Posterior cingulate gyrus (tissue), 11 donors: ENCODE measurements at places on chromosomes 11 and 22.

DNA sequence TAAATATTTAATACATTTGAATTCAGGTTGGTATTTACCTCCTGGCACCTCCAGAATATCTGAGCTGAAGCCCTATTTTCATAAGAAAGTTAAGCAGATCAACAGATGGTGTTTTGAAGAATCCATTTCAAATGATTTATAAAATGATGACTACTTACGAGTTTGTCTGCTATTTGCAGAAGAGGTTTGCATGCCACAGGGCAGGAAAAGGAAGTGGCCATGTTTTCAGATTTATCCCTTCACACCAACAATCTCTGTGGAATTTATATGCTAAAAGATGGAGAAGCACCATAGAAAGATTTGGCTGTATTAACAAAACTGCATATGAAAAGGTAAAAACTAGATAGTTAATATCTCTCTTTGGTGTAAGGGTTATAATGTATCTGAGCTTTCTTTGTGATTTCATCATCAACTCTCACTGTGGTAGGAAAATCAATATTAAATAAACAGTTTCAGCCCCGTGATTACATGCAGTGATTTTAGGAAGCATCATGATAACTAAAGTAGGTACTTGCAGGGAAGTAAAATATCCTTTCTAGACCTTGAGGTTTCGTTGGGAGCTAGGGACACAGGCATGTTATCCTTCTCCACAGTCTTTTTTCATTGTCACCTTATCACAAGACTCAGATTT lies 2.6 kb downstream of the BMAL1 start:
- no peak for DNase-seq

DNA sequence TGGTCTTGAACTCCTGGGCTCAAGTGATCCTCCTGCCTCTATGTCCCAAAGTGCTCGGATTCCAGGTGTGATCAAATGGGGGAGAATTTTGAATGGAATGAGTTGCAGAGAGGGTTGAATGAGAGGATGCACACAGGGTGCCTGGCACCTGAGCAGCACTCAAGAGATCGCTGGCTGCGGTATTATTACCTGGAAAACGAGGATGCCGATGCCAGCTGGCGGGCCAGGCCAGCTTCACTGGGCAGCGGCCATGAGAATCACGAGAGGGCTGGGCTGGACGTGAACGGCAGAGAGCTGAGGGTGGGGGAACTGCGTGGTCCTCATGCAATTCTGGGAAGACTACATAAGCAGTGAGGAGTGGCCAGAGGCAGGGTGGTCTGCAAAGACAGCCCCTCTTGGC lies 2.9 kb downstream of the MGAT3 start:
- no peak for DNase-seq

GRCh38 chr11:46429717-46430116 lies 38.1 kb upstream of the CHRM4 start:
- DNase-seq: no peak

- peak; percentile 25 for DNase-seq
Observed at GRCh38 chr11:96001037-96001436, 77.1 kb upstream of the MTMR2 start.

GRCh38 chr11:44507896-44508445 lies 57.5 kb upstream of the CD82 start:
- no peak for DNase-seq

DNA sequence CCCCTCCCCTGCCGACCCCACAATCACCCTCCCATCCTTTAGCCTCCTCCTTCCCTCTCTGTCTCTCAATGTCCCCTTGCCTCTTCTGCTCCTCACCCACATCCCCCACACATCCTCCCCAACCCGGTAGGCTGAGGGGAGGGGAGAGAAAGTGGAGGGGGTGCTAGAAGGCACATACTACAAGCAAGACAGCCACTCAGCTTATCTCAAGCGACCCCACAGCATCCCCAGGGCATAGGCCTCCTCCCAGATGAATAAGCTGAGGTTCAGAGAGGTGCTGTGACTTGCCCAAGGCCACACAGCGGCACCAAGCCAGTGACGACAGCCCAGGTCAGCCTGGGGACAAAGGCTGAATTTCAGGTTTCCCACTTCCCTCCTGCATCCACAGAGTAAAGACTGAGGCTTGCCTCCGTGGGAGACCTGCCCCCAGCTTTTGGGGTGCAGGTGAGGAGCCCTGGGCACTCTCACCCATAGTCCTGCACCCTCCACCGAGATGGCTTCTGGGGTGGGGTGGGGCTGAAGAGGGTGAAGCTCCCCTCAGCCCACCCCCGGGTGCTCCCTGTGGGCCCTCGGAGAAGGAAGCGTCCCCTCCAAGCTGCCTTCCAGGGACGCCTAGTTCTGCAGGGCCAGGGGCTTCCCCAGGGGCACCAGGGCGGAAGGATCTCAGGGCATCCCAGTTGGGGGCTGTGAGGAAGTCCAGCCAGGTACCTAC lies 511 bp downstream of the RAC2 start:
- DNase-seq: no peak

- DNase-seq: no peak
Observed at GRCh38 chr11:61571869-61572268, 9.0 kb downstream of the SYT7 start.

DNA sequence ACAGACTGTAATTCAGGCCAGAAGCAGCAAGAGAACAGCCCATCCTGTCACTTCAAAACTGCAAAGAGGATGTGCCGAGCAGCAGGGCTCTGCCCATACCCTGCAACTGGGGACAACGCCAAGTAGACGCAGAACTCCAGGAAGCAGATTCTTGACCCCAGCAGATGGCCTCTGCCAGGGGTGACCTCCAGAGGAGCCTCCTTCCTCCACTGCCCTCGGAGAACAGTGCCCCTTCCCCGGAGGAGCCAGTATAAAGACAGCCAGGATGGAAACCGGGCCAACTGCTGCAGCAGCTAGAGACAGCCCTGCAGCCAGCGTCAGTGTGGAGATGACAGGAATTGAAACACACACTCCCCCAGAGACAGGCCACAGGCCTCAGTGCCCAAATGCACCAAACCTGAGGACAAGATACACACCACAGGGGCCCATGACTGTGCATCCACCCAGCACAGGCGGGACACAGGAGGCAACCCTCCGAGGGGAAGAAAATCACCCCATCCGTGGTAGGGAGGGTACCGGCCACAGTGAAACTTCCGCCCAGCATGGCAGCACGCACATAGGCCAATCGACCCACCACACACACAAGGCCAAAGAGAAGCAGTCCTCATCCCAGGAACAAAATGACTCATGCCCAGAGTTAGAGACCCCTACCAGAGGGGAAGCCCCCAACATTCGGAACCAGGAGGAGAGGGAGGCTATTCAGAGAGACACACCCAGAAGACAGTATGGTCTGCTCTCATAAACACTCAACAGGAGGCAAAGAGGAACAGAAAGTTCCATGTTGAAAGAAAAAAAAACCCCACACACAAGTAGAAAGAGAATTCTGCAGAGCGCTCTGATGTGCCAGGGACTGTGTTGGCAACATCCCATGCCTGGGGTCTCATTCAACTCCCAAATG lies 5.6 kb downstream of the AHNAK start:
- DNase-seq: peak; percentile 80

- no peak for DNase-seq
Observed at GRCh38 chr22:33389936-33390335, 331.8 kb upstream of the SYN3 start.

- DNase-seq: no peak
Observed at GRCh38 chr11:124793466-124794278, 6.5 kb downstream of the MSANTD2 start.

DNA sequence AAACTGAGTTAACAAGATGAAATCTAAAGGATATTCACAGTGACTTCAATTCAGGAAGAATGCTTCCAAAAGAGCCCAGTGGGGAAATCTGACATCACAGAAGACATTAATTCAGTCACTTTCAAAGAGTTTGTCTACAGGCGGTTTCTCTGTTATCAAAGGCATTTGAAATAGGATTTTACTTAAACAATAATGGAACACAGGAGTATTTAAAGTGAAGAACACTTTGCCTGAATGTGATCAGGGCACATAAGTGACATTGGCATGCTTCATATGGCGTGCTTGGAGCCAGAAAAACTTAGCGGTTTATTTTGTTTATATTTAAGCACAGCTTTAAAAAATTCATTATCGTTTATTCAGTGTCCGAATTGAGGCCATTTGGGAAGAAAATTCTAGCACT lies 52.9 kb downstream of the PANX1 start:
- DNase-seq: no peak

GRCh38 chr11:92533657-92534335 lies 309.2 kb downstream of the FAT3 start:
- DNase-seq: no peak

GRCh38 chr11:34280945-34281872 lies 76.6 kb downstream of the ABTB2 start:
- DNase-seq: no peak

DNA sequence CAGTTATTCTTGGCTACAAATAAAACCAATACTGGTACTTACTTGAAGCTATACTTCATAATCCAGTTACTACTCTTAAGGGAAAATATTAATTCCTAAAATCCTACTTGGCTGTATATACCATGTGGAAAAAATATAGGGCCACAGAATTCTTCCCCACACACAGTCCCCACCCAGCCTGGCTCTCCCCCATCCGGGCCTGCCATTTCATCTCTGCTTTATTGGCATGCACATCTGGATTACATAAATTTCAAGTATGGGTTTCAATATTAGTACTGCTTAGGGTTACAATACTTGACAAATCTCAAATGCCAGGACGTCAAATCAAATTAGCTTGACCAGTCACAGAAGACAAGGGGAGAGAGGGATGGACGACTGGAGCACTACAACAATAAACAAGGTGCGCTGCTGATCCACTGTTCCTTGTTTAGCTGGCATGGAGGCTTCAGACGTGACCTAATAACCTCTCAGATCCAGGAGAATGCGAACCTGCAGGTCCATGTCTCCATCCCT lies 81.4 kb downstream of the ABTB2 start:
- no peak for DNase-seq

- no peak for DNase-seq
Observed at GRCh38 chr11:84372381-84372950, 1086.3 kb upstream of the CCDC90B start.

GRCh38 chr11:117750357-117750756 lies 46.7 kb downstream of the DSCAML1 start:
- DNase-seq: no peak

- DNase-seq: no peak
Observed at GRCh38 chr11:8863838-8864237, 47.2 kb upstream of the AKIP1 start.

GRCh38 chr11:11250470-11250869 lies 102.6 kb downstream of the CSNK2A3 start:
- no peak for DNase-seq

GRCh38 chr22:34567367-34567766 lies 498.6 kb upstream of the ISX start:
- DNase-seq: no peak

DNA sequence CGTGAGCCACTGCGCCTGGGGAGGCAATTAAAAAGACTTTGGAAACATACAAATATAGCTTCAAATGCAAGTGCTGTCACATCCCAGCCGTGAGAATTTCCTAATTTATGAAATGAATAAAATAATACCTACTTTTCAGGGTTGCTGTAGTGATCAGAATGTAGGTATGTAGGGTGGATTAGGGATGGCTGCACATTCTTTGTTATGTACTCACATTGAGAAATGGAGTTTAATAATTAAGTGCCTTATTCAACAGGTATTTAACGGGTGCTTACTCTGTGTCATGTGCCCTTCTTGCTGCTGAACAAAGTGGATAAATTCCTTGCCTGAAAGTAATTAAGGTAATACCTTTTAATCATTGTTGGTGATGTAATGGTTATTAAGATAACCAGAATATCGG lies 37.0 kb downstream of the MMP7 start:
- DNase-seq: no peak

- no peak for DNase-seq
Observed at GRCh38 chr11:87007963-87008362, 29.8 kb upstream of the TMEM135 start.

GRCh38 chr11:94938095-94939055 lies 35.0 kb downstream of the CWC15 start:
- DNase-seq: no peak

- DNase-seq: no peak
Observed at GRCh38 chr11:69167916-69168691, 12.4 kb downstream of the SMIM38 start.

DNA sequence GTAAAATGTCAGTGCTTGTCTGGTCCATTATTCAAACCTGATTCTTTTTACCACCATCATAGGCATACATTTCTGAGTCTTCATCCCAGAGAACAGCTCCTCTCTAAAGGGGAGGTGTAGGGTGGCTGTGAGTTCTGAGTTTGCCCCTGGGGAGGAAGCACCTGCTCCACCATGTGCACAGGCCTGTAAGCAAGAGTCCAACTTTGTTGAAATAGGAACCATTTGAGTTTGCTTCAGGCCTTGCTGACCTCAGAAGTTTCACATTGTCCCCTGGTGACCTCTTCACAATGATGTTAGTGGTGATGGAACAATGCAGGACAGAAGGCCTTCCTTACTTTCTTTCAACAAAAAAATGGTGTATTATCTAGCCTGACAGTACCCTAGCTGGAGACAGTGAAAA lies 54.6 kb upstream of the TOP3B start:
- no peak for DNase-seq

GRCh38 chr11:64887234-64887756 lies 8.9 kb upstream of the EHD1 start:
- no peak for DNase-seq

DNA sequence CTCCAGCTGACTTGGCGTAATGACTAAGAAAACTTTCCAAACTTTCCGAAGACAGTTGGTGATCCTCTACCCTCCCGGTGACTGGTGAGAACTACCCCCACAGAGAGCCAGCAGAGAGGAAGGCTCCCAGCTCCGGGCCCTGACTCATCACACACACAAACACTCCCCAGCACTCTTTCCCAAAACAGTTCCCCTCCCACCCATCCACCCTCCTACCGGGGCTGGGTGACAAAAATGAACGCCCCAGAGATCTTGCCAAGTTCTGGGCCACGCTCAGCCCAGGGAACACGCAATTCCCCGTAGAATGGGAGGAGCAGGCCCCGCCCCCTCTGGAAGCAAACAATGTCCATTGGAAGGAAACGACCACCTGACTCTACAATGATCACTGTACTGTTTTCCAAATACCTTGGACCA lies 21.3 kb upstream of the JAM3 start:
- DNase-seq: peak; percentile 62

GRCh38 chr11:88683024-88683423 lies 345.5 kb upstream of the CTSC start:
- no peak for DNase-seq

DNA sequence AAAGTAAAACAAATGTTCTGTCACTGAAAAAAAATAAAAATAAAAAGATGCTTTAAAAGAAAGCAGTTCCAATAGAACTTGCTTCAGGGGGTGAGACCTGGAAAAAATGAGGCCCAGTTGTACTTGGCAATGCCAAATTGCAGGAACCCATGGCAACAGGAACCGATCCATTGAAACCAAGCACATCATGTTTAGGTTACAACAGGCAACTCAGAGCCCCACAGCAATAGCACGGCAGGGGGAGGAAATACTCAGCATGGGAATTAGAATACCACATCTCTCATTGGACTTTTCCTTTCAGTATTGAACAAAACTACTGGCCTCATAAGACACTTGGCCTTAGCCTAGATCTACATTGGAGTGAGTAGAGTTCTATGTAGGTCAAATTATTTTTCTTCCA lies 84.3 kb downstream of the MSANTD4 start:
- no peak for DNase-seq
